Stimulated activated CD4-positive, alpha-beta T cell treated with anti-CD3 and anti-CD28 coated beads, Interleukin-15, amount 100 ng/mL, for 24 hours (primary cell): ENCODE measurements at places on chromosomes 7 and 10.

- DNase-seq, result no peak
Observed at GRCh38 chr7:119007236-119007635, 782.7 kb downstream of the ANKRD7 start.

DNA sequence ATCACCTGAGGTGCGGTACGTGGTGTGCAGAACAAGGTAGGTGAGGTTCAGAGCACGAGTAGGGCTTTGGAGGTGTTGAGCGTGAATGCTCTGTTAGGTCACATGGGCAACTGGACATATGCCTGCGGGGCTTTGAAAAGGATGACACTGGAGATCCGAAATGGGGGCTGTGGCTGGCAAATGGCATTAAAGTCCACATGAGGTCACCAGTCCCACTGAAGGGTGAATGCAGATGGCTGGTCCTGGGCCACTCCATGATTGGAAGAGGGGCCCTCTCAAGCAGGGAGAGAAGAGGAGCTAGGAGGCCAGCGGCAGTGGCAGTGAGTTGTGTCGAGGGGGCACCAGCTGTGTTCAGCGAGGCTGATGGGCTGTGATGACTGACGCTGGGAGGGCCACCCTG, 254.9 kb upstream of the SHH start:
- DNase-seq, result no peak

GRCh38 chr10:230758-231157, 95.5 kb downstream of the ZMYND11 start:
- DNase-seq, result no peak

DNA sequence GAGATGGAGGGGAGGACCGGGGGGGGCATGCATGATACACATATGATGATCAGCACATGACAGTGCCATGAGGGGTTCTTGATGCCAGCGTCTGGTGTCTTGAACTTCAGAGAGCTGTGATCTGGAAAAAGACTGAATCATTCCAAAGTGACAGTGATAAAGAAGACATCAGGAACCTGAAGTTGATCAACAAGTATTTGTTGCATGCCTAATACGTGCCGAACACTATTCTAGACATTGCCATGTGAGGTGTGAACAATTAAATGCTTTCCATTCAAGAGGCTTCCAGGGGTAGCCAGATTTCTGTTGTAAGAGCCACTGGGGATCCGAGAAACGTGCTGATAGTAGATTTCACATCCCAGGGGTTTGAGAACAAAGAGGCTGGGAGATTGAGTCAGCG, 6.2 kb downstream of the MCM10 start:
- no peak for DNase-seq

DNA sequence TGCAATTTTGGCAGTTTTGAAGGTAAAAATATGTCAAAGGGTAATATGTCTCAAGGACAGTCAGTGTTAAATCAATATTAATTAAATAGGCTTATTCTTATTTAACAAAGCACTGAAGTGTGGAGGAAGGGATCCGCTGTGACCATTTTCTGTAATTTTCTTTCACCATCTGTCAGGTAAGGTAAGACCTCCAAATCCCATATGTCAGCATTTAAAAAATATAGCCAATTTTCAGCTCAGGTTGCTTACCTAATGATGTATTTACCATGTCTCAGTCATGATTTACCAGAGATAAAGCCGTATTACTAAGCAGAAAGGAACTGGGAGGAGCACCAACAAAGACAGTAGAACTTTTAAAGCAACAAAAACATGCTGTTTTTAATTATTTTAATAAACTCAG, 683.9 kb downstream of the CCSER2 start:
- no peak for DNase-seq

- no peak for DNase-seq
Observed at GRCh38 chr10:76469675-76470074, 1038.3 kb downstream of the LRMDA start.

DNA sequence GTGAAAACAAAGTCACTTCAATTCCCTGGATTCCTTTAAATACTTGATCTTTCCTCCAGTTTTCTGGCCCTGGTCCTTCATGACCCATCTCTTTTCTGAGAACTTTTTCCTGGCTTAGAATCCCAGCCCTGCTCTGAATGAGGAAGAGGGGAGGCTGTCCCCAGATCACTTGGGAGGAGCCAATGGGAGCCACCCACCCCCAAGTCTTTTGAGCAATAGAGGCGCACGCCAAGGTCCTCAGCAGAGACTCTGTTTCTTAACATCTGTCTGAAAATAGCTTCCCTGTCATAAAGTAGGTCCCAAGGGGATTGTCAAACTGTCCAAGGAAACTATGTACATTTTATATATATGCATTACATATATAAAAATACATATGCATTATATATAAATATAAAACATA, 126.8 kb downstream of the ADRA2A start:
- DNase-seq, result no peak
